ENCODE measurements at places on chromosomes 13 and 19.
A peak's percentile ranks its signal among the peaks of the same experiment; 100 is the strongest.

- DNase-seq = no peak
These were observed 29.1 kb downstream of the CEBPG start for GRCh38 chr19:33402421-33403220.

- DNase-seq = no peak
These were observed 220.9 kb downstream of the FOXO1 start for GRCh38 chr13:40445557-40445990.

GRCh38 chr13:24232037-24232436 is 71.5 kb downstream of the SPATA13 start:
- no peak for DNase-seq

DNA sequence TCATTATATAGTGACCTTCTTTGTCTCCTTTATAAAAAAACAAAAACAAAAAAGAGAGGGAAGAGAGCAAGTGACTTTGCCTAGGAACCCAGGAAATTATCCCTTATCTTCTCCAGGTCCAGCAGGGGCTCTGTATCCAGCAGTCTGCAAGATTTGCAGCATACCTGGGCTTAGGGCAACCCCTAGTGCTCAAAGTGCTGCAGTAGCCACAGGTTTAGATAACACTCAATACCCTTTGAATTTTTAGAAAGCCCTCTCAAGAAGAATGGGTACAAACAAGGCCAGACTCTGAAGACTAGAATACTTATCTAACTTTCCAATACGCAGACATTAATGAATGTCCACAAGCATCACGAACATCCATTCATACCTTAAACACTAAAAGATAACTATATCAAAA is 43.2 kb downstream of the CCNA1 start:
- DNase-seq = no peak

DNA sequence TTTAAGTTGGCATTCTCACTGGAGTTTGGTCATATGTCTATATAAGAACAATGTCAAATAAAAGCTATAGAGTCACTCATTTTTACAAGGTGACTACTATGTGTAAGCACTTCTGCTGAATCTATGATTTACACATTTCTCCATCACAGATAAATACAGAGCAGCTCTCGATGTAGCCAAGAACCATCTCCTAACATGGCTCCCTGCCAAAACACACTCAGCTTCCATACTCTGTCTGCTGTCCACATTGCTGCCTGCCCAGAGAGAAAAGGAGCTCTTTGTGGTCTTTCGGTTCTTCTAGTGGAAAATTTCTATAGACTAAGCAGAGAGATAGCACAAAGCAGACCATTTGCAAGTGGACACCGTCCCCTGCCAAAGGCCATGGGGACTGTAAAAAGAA is 190.9 kb upstream of the KLF12 start:
- no peak for DNase-seq

DNA sequence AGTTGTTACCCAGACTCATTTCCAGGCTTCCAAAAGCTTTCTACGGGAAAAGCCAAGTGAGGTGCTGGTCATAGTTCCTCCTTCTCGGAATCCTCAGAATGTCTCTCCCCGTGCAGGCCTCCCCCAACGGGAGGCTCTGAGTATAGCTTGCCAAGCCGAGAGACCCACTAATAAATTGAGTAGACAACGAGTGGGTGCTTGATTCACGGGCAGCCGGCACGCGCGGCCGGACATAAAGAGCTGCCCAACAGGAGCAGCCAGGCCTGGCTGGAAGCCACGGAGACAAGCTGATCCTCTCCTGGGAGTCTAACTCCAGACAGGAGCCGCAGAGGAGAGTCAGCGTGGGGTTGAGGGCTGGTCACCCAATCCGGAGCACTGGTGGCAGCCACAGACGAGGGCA is 43.4 kb upstream of the MEDAG start:
- DNase-seq = no peak

DNA sequence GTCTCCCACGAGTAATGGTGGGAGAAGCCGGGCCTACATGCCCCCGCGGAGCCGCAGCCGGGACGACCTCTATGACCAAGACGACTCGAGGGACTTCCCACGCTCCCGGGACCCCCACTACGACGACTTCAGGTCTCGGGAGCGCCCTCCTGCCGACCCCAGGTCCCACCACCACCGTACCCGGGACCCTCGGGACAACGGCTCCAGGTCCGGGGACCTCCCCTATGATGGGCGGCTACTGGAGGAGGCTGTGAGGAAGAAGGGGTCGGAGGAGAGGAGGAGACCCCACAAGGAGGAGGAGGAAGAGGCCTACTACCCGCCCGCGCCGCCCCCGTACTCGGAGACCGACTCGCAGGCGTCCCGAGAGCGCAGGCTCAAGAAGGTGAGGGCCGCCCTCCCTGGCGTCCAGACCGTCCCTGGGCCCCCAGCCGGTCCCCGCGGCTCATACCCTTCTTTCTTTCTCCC is 1.4 kb upstream of the USF2 start:
- no peak for DNase-seq

GRCh38 chr13:111949311-111949710 is 117.6 kb upstream of the SOX1 start:
- DNase-seq = no peak

DNA sequence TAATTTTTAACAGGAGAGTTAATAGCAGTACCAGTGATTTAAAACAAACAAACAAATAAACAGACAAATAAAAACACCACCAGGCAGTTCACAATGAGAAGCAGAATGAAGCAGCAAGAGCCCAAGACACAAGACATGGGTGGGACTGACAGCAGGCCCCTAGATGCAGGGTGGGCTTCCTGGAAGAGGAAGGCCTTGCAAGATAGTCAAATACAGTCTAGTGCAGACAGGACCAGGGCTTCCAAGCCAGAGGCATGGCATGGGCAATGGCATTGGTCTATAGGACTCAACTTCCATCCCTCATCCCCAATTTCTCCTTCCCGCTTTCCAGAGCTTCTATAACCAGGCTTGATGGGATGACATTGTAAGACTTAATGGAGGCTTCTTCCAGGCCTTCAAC is 645.1 kb downstream of the UQCRFS1 start:
- no peak for DNase-seq

GRCh38 chr19:18265582-18265981 is 8.7 kb downstream of the IQCN start:
- DNase-seq = no peak

GRCh38 chr19:2283835-2284507 is 2.0 kb upstream of the PEAK3 start:
- DNase-seq = no peak

GRCh38 chr13:43391036-43391435 is 367.6 kb downstream of the DNAJC15 start:
- no peak for DNase-seq

DNA sequence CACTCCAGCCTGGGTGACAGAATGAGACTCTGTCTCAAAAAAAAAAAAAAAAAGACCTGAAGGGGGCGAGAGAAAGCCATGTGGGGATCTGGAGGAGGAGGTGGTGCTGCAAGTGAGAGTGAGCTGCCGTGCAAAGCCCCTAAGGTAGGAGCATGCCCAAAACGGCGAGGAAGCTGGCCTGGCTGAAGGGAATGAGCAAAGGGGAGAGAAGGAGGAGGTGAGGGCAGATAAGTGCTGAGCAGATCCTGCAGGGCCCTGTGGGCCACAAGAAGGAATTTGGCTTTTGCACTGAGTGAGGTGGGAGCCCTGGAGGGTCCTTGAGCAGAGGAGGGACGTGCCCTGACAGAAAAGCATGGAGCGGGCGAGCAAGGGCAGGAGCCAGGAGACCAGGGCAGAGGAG is 19.4 kb upstream of the ADGRE5 start:
- DNase-seq = no peak

- DNase-seq = no peak
These were observed 50.4 kb downstream of the C13orf46 start for GRCh38 chr13:113923376-113924063.

- DNase-seq = no peak
These were observed 77.7 kb downstream of the MIPEP start for GRCh38 chr13:23811366-23812062.

GRCh38 chr13:39616087-39616694 is 13.2 kb upstream of the LHFPL6 start:
- DNase-seq = no peak

DNA sequence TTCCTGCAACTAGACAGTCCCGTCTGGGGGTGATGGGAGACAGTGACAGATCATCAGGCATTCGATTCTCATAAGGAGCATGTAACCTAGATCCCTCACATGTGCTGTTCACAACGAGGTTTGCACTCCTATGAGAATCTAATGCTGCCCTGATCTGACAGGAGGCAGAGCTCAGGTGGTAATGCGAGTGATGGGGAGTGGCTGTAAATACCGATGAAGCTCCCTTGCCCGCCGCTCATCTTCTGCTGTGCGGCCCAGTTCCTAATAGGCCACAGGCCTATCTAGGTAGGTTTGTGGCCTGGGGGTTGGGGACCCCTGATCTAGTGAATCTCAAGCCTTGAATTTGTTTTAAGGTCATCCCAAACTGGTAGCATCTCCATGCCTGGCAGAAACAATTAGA is 27.3 kb upstream of the FAM124A start:
- no peak for DNase-seq

GRCh38 chr13:41313659-41314197 is 2.7 kb downstream of the NAA16 start:
- no peak for DNase-seq

GRCh38 chr19:45663800-45664199 is 4.2 kb upstream of the GIPR start:
- DNase-seq = no peak

- no peak for DNase-seq
These were observed 13.0 kb upstream of the ZNF460 start for GRCh38 chr19:57267291-57267690.

GRCh38 chr19:2507109-2507508 is 31.2 kb downstream of the GADD45B start:
- no peak for DNase-seq

DNA sequence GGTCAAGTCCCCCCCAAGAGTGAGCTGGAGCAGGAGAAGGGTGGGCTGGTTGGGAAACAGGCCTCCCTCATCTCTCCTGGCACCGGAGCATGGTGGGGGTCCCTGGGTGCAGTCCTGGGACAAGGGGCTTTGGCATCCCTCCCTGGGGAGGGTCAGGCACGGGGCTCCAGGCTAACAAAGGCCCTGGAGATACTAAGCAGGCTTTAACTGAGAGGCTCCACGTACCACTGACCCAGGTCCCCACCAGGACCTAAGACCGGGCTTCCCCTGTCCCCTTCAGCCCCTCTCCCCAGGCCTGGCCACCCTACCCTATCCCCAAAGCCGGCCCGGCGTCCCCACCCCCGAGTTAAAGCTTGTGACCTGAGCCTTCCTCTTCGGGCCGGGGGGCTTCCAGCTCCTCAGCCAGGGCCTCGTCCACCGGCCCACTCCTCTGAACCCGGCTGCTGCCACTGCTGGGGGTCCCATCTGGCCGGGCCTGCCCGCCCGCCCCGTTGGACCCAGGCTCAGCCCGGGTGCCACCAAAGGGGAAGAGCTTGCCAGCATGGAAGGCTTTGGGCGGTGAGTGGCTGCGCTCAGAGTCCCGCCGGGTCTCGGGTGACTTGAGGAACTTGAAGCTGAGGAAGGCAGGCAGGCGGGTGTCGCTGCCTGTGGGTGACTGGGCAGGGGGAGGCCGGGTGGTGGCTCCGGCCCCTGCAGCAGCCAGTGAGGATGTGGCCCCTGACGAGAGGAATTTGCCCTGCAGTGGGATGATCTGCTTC is 10.1 kb downstream of the ANO8 start:
- no peak for DNase-seq

GRCh38 chr13:113655346-113656002 is 2.5 kb downstream of the ATP4B start:
- DNase-seq = no peak

DNA sequence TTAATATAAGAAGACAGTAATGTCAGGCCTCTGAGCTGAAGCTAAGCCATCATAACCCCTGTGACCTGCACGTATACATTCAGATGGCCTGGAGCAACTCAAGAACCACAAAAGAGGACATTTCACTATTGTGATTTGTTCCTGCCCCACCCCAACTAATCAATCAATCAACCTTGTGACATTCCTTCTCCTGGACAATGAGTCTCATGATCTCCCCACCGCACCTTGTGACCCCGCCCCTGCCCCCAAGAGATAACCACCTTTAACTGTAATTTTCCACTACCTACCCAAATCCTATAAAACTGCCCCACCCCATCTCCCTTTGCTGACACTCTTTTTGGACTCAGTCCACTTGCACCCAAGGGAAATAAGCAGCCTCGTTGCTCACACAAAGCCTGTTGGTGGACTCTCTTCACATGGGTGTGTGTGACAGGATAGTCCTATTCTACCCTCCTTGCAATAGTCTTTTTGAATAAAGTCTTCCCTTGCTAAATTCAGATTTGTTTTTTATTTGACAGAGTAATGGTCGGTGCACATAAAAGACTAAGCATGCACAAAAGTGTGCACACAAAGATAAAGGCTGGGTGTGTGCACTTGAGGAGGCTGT is 14.0 kb downstream of the CD70 start:
- DNase-seq = no peak

DNA sequence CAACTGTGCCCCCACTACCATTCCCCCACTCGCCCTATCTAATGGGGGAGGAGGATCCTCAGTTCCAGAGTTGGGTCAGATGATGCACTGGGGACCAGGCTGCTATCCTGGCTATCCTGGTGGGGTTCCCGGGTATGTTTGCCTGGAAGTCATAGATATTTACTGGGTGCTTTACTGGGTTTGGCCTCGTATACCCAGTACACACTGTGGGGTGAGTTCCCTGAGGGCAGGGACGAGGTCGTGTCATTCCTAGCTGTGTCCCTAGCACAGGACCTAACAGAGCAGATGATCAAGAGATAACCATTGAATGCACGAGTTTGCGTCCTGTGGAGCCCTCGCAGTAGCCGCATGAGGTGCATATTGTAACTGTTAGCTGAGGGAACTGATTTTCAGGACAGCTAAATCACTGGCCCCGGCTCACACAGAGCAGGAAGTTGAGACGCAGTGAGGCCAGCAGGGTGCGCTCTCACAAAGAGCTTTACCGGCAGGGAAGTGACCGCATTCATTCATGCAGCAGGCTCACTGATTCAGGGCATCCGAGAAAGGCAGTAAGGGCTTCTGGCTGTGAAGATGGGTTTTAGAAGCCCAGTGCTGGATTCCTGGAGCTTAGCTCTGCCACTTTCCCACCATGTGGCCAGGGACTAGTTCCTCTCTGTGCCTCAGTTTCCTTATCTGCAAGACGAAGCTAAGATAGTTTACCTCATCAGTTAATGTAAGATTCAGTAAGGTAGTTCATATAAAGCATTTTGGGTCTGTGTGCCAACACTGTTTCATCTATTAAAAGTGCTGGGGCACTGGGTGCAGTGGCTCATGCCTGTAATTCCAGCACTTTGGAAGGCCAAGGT is 6.0 kb downstream of the RUVBL2 start:
- DNase-seq = peak; percentile 32

- no peak for DNase-seq
These were observed 1.3 kb upstream of the ZNF653 start for GRCh38 chr19:11506967-11507366.

DNA sequence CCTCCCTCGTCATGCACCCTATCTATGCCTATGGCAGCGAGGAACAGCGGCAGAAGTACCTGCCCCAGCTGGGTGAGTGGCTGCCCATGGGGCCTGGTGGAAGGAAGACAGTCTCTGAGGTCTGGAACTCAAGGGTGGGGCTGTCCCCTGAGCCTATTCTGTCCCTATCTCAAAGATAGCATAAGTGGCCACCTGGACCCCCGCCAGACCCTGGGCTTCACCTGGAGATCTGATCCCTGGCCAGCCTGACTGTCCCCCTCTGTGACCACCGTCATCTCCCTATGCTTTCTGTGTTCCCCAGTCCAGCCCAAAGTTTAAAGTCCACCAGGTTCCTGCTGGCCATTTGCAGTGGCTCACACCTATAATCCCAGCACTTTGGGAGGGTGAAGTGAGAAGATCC is 2.6 kb downstream of the GCDH start:
- DNase-seq = no peak
